ENCODE measurements at places on chromosomes 6 and 20. TPM values are rescaled to one million over a fixed set of nuclear protein-coding genes. Genes with fewer than 3 reads are reported as not detected.

DNA sequence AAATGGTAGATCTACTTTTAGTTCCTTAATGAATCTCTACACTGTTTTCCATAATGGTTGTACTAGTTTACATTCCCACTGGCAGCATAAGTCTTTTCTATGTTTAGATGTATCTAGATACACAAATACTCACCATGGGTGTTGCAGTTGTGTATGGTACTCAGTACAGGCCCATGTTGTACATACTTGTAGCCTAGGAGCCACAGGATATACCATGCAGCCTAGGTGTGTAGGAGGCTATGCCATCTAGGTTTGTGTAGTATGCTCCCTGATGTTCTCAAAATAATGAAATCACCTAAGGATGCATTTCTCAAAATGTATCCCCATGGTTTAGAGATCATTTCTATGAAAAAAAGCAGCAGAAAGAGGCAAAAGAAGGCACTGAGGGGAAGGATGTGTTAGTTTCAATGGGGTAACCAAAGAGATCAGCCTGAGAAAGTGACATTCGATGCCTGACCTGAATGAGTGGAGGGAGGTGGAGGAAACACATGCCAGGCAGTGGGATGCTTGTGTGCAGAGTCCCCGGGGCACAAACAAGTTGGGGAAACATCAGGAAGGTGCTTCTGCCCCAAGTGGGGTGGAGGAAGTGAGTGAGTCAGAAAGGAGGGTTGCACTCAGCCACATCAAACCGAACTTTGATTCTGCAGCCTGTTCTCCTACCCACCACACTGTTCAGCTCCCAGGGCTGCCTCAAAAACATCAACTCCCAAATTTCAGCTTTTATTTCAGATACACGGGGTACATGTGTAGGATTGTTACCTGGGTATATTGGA, 191.2 kb downstream of the ZNF217 start:
- no peaks in the 10 kb centered on the region for H3K36me3 ChIP-seq
- H3K27ac ChIP-seq: no peak overlapping the region
- H3K4me3 ChIP-seq: no peak overlapping the region
- no peaks in the 10 kb centered on the region for H3K4me1 ChIP-seq
- no peaks in the 10 kb centered on the region for H3K27me3 ChIP-seq

Gene CCN5
- total RNA-seq: not detected

DNA sequence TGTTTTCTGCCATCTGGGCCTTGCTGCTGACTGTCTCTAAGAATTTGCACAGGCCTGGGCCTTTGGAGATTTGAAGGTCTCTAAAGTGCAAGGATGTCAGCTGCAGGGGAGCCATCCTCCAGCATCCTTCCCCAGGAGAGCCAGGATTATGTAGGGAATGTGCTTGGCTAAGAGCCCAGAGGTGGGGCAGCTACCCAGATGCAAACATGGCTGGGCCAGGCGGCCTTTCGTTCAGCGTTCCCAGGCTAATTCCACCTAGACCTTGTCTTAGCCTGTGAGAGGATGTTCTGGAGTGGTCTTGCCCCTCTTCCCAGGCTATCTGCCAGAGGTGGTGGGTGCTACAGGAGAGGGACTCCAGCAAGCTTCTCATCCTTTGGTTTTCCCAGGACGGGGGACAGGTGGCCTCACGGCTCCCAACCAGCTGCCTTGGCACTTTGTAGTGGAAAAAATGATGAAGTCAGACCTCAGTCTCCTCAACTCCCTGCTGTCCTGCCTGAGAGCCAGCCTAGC, 7.7 kb upstream of the PTGIS start:
- peaks cover 30% of the 10 kb centered on the region for H3K4me1 ChIP-seq
- peak overlapping the region; percentile 15 for H3K27ac ChIP-seq
- H3K4me3 ChIP-seq: no peak overlapping the region
- peak; percentile 67 for DNase-seq

Gene MUCL3
- total RNA-seq: 70.3 TPM

DNA sequence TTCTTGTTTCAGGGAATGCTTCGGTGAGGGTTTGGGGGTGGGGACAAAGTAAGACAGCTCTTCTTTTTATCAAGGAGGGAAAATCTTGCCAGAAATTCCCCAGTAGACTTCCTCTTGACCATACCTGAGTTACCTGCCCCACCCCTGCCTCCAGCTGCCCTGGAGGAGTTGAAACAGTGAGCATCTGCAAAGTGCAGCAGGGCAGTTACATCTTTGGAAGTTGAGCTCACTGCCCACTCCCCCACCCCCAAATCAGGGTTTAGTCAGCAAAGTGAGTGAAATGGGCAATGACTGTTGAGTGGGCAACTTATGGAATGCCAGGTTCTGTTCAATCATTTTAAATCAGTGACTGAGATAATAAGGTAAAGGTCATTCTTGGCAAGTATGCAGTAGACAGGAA, 98.8 kb downstream of the BANF2 start:
- no peaks in the 10 kb centered on the region for H3K36me3 ChIP-seq
- no peaks in the 10 kb centered on the region for H3K27me3 ChIP-seq
- peaks cover 15% of the 10 kb centered on the region for H3K4me1 ChIP-seq
- no peak for DNase-seq
- no peak overlapping the region for H3K27ac ChIP-seq

Gene DST
- 247 TPM for total RNA-seq

DNA sequence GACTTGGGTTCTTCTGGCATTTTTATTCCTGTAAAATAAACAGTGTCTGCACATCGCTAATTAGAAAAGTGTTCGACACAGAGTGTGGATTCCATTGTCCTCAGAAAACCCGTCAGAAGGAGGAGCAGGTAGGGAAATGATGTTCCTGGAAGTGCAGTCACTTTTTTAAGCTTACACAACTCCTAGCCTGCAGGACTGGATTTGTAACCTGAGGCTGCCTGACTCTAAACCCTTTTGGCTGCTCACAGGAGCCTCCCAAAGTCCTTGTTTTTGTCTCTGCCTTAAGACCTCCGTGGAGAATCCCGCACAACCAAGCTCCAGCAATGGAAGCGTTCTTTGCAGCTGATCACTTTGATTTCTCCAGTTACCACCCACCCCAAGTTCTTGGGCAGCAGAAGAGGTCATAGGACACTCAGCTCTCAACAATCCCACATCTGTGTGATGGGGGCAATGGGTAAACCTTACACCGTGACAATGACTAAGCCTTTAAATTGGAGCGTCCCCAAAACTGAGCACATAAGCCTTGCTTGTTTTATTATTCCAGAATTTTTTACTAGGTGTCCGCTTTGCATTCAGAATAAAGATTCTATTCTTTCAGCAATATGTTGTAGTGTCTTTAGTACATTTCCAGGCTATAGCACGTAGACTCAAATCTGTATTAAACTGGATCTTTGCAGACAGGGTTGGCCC, 227.9 kb downstream of the TBXT start:
- H3K27me3 ChIP-seq: no peaks in the 10 kb centered on the region
- no peaks in the 10 kb centered on the region for H3K36me3 ChIP-seq
- no peaks in the 10 kb centered on the region for H3K4me1 ChIP-seq
- H3K27ac ChIP-seq: no peak overlapping the region
- no peak overlapping the region for H3K4me3 ChIP-seq
- no peak for DNase-seq

Gene SLA2
- 8.7 TPM for total RNA-seq

DNA sequence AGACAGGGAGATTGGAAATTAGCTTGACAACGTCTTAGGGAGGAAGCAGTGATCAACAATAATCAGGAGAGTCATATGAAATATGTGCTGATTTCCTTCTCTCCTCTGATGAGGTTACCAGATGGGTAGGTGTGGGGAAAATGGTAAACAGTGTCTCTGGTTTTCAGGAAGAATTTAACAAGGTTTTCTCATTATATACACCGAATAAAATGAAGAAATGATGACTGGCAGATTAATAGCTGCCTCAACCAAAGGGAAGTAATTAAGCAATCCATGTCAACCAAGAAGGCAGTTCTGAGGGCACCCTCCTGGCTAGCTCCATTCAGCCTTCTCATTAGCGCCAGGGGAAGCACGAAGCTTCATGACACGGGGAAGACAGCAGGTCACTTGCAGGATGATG, 12.7 kb upstream of the RAMACL start:
- no peak for DNase-seq
- H3K4me1 ChIP-seq: peaks cover 46% of the 10 kb centered on the region
- no peak overlapping the region for H3K4me3 ChIP-seq
- H3K27me3 ChIP-seq: no peaks in the 10 kb centered on the region
- no peaks in the 10 kb centered on the region for H3K36me3 ChIP-seq
- peak overlapping the region; percentile 76 for H3K27ac ChIP-seq

GRCh38 chr6:81694207-81694606, 58.3 kb downstream of the TENT5A start:
- H3K27me3 ChIP-seq: no peaks in the 10 kb centered on the region
- no peaks in the 10 kb centered on the region for H3K36me3 ChIP-seq
- H3K4me3 ChIP-seq: no peak overlapping the region
- H3K27ac ChIP-seq: no peak overlapping the region

Gene LIME1
- total RNA-seq: 34.4 TPM

GRCh38 chr6:138278326-138278725, 60.0 kb upstream of the PBOV1 start:
- DNase-seq: peak; percentile 76
- peaks cover 37% of the 10 kb centered on the region for H3K36me3 ChIP-seq
- H3K27me3 ChIP-seq: no peaks in the 10 kb centered on the region
- no peak overlapping the region for H3K4me3 ChIP-seq

DNA sequence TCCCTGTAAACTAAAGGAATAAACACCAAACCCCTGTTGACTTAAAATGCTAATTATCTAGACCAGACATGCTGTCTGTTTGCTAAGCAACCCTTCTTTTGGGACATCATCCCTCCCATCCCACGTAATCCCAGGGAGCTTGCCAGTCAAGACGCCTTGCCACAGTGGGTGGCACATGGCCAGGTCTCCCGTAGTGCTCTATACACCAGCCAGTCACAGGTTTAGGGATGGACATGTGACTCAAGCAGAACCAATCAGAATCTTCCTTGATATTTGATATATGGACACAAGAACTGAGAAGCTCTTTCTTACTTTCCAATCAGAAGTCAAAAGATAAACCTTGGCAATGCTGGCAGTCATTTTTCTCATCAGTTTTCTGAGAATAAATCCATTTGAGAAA, 60.0 kb downstream of the CNKSR3 start:
- H3K27ac ChIP-seq: no peak overlapping the region
- no peak overlapping the region for H3K4me3 ChIP-seq
- H3K27me3 ChIP-seq: no peaks in the 10 kb centered on the region

DNA sequence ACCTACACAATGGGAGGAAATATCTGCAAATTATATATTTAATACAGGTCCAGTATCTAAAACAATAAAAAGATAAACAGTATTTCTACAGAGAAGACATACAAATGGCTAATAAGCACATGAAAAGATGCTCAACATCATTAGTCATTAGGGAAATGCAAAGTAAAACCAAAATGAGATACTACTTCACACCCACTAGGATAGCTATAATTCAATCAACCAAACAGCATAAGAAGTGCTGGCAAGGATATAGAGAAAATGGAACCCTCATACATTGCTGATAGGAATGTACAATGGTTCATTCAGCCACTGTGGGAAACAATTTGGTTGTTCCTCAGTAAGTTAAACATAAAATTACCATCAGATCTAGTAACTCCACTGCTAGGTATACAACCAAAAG, 48.7 kb downstream of the NUDT3 start:
- DNase-seq: no peak
- H3K27me3 ChIP-seq: no peaks in the 10 kb centered on the region
- no peak overlapping the region for H3K27ac ChIP-seq
- H3K4me3 ChIP-seq: no peak overlapping the region
- no peaks in the 10 kb centered on the region for H3K36me3 ChIP-seq
- peaks cover 19% of the 10 kb centered on the region for H3K4me1 ChIP-seq

GRCh38 chr20:38659597-38659880, 57.9 kb downstream of the ARHGAP40 start:
- no peak overlapping the region for H3K4me3 ChIP-seq
- no peak overlapping the region for H3K27ac ChIP-seq

DNA sequence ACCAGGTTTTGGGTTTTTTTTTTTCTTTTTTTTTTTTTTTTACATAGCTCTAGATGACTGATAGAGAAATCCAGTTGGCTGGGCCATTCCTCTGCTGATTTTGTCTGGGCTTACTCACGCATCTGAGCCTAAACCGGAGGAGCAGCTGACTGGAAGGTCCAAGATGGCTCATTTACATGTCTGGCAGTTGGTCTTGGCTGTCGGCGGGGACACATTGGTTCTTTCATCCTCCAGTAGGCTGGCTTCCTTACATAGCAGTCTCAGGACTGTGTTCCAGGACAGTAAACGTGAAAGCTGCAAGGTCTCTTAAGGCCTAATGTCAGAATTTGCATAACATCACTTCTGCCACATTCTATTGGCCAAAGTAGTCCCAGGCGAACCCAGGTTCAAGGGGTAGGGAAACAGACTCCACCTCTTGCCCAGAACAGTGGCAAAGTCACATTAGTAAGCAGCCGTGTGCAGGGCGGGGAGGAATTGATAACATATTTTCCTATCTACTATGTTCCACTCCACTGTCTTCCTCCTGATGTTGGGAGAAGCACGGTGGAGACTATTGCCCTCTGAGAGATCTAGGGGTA, 87.0 kb downstream of the CDH22 start:
- peaks cover 17% of the 10 kb centered on the region for H3K4me1 ChIP-seq
- no peak for DNase-seq
- H3K27me3 ChIP-seq: peaks cover 21% of the 10 kb centered on the region

GRCh38 chr20:44495802-44496481, 20.3 kb downstream of the TTPAL start:
- no peaks in the 10 kb centered on the region for H3K4me1 ChIP-seq
- no peak for DNase-seq
- H3K36me3 ChIP-seq: peaks cover 100% of the 10 kb centered on the region
- no peaks in the 10 kb centered on the region for H3K27me3 ChIP-seq
- H3K27ac ChIP-seq: peak overlapping the region; percentile 9
- no peak overlapping the region for H3K4me3 ChIP-seq

- DNase-seq: no peak
- H3K27ac ChIP-seq: no peak overlapping the region
- H3K36me3 ChIP-seq: peaks cover 16% of the 10 kb centered on the region
- no peaks in the 10 kb centered on the region for H3K27me3 ChIP-seq
- H3K4me3 ChIP-seq: no peak overlapping the region
- H3K4me1 ChIP-seq: peaks cover 14% of the 10 kb centered on the region
Observed at GRCh38 chr6:36368421-36368820, 19.0 kb downstream of the ETV7 start.

Gene FAM229B
- total RNA-seq: 9.4 TPM

Gene SLC17A2
- not detected for total RNA-seq

GRCh38 chr6:21971541-21971940, 325.3 kb downstream of the PRL start:
- no peaks in the 10 kb centered on the region for H3K4me1 ChIP-seq
- no peak overlapping the region for H3K4me3 ChIP-seq
- no peak for DNase-seq
- no peaks in the 10 kb centered on the region for H3K27me3 ChIP-seq
- no peaks in the 10 kb centered on the region for H3K36me3 ChIP-seq

Gene CLVS2
- total RNA-seq: 0.92 TPM

- no peaks in the 10 kb centered on the region for H3K4me1 ChIP-seq
- peaks cover 95% of the 10 kb centered on the region for H3K36me3 ChIP-seq
- no peak overlapping the region for H3K27ac ChIP-seq
- no peaks in the 10 kb centered on the region for H3K27me3 ChIP-seq
Observed at GRCh38 chr20:21361266-21361665, 36.1 kb downstream of the NKX2-4 start.

Gene CEP57L1
- total RNA-seq: 63.6 TPM

GRCh38 chr6:37635319-37635718, 62.4 kb downstream of the MDGA1 start:
- no peak overlapping the region for H3K4me3 ChIP-seq
- no peaks in the 10 kb centered on the region for H3K27me3 ChIP-seq
- H3K36me3 ChIP-seq: no peaks in the 10 kb centered on the region
- H3K27ac ChIP-seq: no peak overlapping the region
- H3K4me1 ChIP-seq: no peaks in the 10 kb centered on the region
- no peak for DNase-seq

Gene RBM24
- total RNA-seq: 0.58 TPM

- no peaks in the 10 kb centered on the region for H3K36me3 ChIP-seq
- no peak for DNase-seq
- peaks cover 17% of the 10 kb centered on the region for H3K4me1 ChIP-seq
- H3K4me3 ChIP-seq: no peak overlapping the region
- H3K27me3 ChIP-seq: no peaks in the 10 kb centered on the region
- H3K27ac ChIP-seq: peak overlapping the region; percentile 62
Observed at GRCh38 chr20:53941680-53942471, 128.5 kb downstream of the BCAS1 start.
